ENCODE measurements at places on chromosomes 7 and 10. TPM values are rescaled to one million over a fixed set of nuclear protein-coding genes. Genes with fewer than 3 reads are reported as not detected.

GRCh38 chr10:116270771-116271592, 2.0 kb downstream of the GFRA1 start:
- peak; percentile 26 for DNase-seq

GRCh38 chr10:7561216-7561893, 105.4 kb downstream of the ITIH5 start:
- DNase-seq: peak; percentile 51

DNA sequence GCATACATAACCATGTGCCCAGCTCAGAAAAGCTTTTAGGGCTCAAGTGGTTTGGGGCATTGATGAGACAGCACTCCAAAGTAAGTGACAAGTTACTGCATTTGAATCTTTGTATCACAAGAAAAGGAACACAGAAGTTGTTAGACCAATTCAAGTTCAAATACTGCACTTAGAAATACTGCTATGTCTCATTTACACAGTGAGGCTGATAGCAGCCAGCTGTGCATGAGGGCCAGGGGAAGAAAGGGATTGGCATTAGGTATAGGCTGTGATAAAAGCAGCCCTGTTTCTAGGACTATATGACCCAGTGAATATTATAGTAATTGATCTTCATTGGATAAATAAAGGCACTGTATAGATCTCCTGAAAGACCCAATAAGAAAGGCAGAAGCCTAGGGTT, 197.8 kb upstream of the SORCS1 start:
- no peak for DNase-seq

DNA sequence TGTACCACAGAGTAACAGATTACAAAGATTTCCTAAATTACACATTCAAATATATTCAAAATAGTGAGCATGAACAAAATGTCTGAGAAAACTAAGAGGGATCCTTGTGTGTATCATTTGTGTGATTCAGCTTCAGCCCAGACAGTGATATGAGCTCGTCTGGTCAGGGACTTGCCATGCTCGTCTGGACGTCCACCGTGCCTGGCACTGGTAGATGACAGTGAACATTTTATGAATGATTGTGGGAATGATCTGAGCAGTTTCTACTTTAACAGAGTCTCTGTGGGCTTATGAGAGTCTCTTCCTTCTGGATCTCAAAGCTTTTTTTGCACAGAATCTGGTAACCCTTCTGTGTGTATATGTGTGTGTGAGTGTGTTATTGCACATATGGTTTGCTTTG, 34.2 kb upstream of the ANKRD2 start:
- no peak for DNase-seq

Gene AGAP6
- 14.9 TPM for total RNA-seq

DNA sequence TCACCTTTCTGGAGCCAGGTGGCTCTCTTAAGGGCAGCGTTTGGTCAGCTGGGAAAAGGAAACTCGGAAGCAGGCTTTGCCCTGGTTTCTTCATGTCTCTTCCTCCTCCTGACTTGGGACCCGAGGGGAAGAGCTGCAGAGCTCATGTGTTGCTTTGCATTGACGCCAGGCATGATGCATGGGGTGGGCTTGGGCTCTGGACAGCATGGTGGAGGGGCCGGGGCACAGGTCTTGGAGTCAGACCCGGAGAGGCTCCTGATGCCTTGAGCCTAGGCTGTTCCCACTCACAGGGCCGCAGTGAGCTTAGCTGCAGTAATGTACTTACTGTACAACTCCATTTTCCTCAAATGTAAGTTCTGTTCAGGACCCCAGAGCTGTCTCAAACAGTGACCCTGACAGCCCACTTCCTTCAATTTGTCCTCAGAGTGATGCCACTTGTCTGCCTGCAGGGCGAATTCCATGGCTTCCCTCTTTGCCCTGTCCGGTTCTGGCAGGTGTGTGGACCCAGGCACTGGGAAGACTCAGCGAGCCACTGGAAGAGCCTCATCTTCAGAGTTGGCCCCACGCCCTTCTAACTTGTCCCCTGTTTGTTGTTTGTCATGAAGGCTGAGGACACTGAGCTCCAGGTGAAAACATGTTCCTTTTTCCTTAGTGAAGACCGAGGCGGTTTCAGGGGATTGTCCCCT, 50.2 kb downstream of the ZNF467 start:
- DNase-seq: peak; percentile 8

DNA sequence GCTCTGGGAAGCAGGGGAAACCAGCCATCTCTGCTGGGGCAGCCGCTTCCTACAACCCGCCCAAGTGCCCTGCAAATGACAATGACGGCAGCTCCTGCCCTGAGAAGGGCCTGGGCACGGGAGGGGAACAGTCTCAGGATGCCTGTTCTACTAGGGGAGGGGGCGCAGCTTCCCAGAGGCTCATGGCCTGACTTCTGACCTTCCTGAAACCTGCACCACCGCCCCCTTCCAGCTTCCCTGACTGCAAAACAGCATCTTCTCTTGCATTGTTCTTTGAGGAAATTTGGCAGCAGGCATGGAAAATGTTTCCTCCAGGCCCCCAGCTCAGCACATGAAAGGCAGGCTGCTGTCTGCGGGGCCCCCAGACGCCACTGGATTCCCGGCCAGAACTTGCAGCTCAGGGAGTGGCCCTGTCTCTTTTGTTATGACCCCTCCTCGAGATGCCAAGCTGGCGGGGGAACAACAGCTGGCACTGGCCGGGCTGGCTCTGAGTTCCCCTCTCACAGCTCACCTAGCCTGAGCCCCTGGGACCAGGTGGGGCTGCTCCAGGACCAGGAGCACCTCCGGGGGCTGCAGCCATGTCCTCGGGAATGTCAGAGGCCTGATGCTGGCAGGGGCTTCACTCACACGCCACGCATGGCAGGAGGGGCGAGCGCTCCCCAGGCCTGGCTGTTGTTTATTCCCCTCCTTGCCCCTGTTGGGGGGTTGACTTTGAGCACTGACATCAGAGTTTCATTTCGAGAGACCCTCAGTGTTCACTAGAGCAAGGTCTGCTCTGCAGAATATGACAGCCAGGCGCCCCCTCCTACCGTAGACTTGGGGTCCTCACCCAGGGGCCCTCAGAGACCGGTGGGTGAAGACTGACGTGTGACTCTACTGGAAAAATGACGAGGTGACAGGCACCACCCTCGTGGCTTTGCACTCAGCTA, 62.7 kb downstream of the CALML3 start:
- DNase-seq: peak; percentile 31

Gene SPDYE17
- total RNA-seq: not detected

DNA sequence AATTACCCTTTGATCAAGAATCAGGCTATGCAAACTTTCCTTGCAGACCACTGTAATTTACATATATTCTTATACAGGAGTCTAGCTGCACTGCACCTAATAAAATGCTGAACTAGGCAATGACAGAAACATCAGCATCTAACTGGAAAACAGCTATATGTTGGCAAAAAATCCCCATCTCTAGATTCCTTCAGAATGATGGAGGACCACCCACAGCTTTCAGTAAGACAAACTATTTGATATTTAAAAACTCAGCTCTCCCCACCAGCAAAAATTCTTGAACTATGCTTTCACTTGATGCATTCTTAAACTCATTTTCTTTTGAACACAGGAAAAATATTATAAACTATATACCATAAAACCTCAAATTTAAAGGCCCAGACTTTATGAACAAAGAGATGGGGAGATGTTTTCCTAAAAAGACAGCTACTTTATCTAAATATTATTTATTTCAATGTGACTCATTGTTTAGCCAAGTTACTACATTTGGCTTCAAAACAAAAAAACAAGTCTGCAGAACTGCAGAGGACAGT, 77.4 kb downstream of the SEMA3C start:
- DNase-seq: no peak

Gene GPR15LG
- total RNA-seq: 0.31 TPM

DNA sequence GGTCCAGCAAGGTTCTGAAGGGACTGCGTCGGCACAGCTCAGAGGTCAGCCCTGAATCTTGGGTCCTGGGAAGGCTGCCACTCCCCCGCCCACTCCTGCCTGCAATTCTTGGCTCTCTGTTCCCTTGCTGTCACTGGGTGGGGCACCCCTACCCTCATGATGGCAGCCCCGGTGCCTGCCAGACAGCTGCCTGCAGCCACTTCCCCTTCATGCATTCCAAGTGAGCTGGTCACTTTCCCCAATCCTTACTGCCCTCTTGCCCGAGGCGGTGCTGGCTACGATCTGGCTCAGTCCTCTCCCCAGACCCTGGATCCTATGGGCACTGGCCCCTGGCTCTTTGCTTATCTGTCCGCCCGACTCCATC, 14.2 kb downstream of the MYL10 start:
- no peak for DNase-seq

- no peak for DNase-seq
Observed at GRCh38 chr10:30284865-30285594, 64.0 kb downstream of the MTPAP start.

- no peak for DNase-seq
Observed at GRCh38 chr7:50614721-50615518, 49.7 kb upstream of the DDC start.

GRCh38 chr7:121006711-121007315, 18.3 kb downstream of the CPED1 start:
- no peak for DNase-seq

Gene STAG3
- total RNA-seq: 2.3 TPM

Gene PTPRZ1
- 2.0 TPM for total RNA-seq

Gene NT5C2
- 60.5 TPM for total RNA-seq

DNA sequence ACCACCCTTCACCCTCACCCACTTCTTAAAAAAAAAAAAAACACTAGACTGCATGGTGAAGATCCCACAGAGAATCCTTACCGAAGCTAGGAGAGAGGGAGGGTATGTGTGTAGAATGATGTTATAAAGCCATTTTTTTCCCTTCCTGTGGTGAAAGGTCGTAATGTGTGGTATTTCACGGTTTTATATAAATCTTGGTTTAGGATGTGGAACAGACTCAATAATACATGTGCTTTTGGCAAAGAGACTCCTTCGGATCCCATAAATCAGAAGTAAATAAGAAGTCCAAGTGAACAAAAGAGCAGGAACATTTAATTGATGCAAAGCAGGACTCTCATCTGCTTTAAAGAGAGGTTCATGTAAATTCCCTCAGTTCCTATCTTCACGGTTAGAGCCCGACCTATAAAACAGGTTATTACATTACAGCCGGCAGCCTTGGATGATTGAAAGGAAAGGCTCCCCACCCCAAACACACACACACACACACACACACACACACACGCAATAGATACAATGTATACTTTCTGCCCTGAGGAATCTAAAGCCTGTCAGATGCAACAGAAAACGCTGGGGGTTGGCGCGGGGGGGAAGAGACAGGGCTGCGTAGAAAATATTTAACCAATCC, 8.8 kb downstream of the DLX5 start:
- no peak for DNase-seq

GRCh38 chr10:78330884-78331283, 297.2 kb downstream of the RPS24 start:
- DNase-seq: no peak

DNA sequence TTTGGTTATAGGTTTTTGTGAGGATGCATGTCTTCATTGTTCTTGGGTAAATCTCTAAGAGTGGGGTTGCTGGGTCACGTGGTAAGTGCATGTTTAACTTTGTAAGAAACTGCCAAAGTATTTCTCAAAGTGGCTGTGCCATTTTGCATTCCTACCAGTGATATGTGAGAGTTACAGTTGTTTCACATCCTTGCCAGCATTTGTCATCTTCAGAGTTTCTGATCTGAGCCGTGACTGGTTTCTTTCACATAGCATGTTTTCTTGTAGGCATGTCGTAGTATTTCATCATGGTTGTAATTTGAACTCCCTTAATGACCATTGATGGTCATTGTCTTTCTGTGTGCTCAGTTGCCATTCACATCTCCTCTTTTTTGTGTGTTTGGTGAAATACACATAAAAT, 286.0 kb downstream of the RNLS start:
- no peak for DNase-seq

DNA sequence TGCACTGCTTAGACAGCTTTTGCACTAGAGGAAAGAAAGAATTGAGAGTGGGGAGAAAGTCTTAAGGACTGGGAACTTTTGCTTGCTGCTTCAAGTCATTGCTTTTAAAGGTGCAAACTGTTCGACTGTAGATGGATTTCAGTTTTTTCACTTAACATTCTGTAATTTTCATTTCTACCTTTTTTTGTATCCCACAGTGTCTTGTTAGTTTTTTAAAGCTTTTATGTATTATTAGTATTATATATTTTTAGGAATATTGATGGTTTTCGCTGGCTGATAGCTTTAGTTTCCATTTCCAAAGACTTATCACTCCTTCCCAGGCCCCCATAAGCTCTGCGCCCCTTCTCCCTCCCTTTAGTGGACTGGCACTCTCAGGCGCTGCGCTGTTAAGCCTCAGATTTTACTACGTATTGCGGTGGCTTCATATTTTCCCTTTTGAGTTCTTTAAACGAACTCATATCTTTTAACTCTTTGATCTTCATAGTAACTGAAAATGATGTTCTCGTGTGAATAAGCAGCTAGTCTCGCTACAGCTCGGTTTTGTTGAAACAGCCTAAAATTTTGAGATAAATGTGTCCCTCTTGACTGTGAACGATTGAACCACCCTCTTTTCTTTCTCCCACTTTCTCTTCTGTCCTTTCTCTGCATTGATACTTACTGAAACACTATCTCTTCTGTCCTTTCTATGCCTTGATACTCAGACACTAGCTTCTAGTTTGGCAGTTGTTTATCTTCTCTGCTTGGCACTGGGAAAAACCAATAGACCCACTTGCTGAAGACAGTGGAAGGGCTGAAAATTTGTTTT, 2.5 kb upstream of the ETV1 start:
- DNase-seq: no peak

DNA sequence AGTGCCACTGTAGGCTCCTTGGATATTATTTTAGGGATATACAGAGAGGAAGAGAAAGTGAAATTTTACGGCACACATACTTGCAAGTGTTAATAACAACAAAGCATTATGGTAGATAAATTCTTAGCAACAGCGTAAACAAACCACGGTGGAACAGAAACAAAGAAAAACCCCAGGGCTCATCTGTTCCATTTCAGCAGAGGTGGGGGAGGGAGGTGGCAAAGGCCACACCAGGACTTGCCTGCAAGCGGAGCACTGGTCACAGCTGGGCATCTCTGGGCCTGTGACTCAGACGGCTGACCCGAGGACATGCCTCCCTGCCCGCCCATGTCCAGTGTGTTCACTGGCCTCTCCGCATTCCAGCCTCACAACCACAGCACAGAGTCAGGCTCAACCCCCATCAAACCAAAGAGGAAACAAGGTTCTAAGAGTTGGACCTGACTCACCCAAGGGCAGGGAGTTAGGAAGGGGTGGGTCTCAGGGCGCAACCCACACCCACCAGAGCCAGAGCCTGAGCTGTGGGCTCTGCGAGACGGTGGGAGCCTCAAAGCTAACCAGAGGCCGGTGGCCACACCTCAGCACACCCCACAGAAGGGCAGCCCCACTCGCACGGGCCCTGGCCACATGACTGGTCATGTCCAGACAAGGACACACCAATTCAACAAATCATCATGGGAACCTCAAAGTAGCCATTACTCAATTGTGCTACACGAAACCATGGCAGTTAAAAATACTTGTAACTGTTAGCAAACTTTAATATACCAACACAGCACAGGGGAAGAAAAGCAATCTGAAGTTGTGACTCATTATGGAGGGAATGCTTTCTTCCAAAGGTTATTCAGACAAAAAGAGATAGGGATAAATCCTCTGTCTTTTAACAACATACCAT, 10.7 kb downstream of the ESYT2 start:
- DNase-seq: peak; percentile 79

DNA sequence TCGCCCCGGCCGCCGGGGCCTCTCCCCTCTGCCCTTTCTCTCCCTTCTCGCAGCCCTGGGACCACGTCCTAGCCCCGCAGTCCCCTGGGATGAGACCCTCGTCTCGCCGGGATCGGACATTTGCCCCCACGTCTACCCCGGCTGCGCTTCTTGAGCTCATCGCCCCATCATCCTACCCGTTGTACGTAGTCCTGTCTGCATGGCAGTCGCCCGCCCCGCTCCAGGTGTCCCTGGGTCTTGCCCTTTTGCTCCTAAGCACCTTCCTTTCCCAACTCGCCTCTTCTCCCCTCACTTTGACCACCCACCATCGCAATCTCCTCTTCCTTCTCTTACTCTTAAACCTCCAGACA, 582 bp downstream of the TPST1 start:
- no peak for DNase-seq

Gene SLC13A1
- not detected for total RNA-seq
